Gastroesophageal sphincter (tissue), 4 donors: ENCODE measurements at places on chromosomes 2 and 18.
A peak's percentile ranks its signal among the peaks of the same experiment; 100 is the strongest.

DNA sequence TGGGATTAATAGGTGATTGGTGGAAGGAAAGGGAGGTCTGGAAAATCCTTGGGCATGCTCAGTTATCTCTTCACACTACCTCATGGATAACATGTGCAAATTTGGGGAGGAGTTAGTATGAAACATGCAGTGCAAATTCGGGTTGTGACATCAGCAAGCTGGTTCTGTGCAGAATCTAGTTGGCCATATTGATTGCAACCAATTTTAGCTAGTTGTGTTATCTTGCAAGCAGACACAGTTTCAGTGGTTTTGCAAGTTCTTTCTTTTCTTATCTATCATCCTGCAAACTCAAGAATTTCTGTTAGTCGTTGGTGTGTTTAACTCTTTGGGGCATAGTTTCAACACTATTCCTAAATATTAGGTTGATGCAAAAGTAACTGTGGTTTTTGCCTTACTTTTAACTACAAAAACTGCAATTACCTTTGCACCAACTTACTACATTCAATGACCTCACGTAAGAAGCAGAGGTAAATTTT lies 135.4 kb downstream of the PTH2R start:
- ATAC-seq = no peak

GRCh38 chr2:6452702-6453481 lies 412.8 kb downstream of the CMPK2 start:
- ATAC-seq = no peak

DNA sequence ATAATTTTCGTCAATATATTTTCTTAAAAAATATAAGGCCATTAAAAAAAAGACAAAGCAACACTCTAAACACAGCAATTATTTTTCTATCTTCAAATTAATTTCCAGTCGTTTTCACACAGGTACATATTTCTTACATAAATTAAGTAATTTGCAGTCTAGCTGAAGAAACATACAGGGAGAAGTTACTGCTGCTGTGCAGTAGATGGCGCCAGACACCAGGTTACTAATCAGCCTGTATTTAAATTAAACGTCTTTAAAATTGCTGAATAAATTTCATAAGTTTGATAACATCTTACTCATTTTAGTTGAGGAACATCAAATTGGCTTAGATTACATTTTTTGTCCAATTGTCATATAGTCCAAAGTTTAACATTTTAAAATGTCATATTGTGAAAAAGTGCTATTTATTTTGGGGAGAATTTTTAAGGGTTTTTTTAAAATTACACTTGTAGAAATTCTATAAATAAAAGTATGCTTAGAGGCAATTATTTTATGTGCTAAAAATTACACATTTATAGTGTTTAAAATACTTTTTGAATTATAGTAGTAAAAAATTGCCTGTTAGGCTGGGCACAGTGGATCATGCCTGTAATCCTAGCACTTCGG lies 88.4 kb downstream of the PMAIP1 start:
- no peak for ATAC-seq

DNA sequence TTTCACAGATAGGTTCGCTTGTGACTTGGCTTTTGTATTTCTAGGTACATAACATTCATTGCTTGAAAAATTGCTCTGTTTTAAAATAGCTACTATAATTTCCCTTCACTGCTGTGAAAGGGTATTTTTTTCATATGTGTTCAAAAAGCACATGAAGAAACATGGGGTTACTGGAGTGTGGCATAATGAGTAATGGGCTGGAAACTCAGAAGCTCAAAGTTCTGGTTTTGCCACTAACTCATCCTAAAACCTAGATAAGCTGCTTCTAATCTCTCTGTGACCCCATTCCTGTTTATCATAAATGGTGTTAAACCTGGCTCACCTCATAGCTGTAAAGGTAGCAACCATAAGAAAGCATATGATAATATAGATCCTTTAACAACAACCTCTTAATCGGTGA lies 319.3 kb downstream of the PTPRM start:
- no peak for ATAC-seq

DNA sequence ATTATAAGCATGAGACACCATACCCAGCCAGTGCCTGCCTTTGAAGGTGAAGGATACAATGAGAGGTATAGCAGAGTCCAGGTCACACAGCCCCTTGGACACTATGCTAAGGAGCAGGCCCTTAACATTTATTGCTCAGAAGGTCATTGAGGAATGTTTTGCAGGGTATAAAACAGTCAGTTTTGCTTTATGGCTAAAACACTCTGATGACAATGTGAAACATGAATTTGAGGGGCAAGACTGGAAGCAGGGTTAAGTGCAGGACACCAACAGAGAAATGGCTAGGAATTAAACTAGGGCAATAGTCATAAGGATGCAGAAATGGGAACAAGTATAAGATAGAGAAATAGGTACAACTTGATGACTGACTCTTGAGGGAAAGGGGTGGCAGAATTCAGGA lies 141.1 kb downstream of the METTL4 start:
- no peak for ATAC-seq

DNA sequence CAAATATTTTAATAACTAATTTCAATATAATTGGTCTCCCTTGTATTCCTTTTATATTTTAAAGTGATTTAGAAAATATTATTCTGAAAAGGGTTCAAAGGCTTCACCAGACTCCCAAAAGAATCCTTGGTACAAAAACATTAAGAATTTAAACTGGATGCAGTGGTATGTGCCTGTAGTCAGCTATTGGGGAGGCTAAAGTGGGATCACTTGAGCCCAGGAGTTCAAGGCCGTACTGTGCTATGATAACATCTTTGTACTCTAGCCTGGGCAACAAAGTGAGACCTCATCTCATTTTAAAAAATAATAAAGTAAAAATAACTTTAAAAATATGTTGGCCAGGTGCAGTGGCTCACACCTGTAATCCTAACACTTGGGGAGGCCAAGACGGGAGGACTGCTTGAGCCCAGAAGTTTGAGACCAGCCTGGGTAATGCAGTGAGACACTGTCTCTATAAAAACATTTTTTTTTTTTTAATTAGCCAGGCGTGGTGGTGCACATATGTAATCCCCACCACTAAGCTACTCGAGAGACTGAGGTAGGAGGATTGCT lies 14.7 kb downstream of the NCL start:
- ATAC-seq = no peak

- ATAC-seq = no peak
Measured at GRCh38 chr2:210199186-210199765, 26.0 kb downstream of the ACADL start.

DNA sequence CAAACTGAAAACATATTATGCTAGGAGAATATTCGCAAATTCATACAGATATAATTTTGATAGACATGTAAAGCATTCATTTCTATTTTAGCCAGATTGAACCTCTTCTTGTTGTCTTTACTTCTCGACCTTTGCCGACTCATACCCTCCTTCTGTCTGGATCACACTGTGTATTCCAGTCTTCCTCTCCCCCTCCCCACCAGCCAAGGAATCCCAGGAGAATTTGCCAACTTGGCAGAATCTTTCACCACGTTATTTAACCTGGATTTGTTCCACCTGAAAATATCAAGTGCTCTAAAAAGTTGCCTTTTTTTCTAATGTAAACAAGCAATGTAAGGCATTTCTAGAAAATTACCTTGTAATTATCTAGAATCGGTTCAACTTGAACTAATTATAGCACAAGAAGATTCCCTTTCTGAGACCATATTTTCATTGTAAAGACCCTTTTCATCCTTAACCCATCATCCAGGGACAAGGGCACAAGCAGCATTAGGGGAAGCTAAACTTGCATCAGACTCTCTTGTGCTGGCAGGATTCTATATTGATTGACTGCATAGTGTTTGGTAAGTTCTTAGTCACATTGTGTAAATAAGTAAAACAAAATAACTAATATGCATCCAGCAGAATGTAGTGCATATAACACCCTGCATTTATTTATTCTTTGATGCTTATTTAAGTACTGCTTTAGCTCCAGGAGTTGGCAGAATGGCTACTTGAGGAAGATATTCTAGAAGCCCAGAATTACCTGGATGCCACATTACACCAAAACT lies 1328.7 kb upstream of the NXPH2 start:
- no peak for ATAC-seq

GRCh38 chr2:235086481-235087184 lies 134.8 kb downstream of the SH3BP4 start:
- no peak for ATAC-seq

DNA sequence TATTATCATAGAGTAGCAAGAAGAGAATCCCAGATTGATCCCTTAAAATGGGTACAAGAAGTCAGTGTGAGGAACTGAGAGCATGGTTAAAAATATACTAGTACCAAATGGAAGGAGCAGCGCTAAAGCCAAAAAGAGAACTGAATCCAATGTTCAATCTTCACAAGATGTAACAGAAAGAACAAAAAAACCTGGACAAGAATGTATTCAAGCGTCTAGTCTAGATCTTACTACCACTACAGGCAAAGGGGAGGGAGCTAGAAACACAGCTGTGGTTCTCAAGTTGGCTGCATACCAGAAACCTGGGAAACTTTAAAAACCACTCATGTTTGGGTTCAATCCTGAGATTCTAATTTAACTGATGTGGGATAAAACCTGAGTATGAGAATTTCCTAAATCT lies 57.5 kb downstream of the PIAS2 start:
- ATAC-seq = no peak

- no peak for ATAC-seq
Measured at GRCh38 chr2:85956646-85957039, 67.9 kb upstream of the ST3GAL5 start.

- ATAC-seq = no peak
Measured at GRCh38 chr18:78191276-78191675, 788.3 kb upstream of the SALL3 start.

DNA sequence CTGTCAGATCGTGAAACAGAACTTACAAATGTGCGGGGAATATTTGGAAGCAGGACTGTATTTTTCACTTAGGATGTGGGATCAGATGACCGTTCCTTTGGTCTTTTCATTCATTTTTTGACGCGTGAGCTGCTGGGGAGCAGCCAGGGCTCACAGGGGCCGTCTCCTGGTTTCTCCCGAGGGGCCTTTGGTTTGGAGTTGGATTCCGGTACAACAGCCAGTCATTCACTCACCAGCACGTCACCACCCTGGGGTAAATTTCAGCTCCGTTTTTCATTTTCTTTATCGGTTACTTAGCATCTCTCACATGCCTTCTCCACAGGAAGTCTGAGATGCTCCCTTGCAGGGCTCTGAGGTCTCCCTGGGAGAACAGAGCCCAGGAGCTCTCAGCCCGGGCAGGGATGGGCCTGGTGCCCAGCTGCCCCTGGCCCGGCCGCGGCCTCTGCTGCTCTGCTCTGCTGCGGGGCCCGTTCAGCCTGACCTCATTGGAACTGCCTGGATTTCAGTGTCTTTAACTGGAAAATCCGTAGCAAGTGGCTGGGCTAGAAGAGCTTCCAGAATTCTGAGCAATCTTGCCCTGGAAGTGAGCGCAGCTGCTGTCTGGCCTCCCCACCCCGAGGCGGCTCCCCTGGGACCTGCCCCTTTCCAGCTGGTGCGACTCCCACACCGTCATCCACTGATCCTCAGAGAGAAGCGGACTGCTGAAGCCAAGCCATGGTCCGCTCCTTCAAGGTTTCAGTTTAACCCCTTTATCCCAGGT lies 335.6 kb downstream of the EIPR1 start:
- no peak for ATAC-seq

GRCh38 chr2:127674241-127675209 lies 805 bp downstream of the LIMS2 start:
- peak; percentile 37 for ATAC-seq

DNA sequence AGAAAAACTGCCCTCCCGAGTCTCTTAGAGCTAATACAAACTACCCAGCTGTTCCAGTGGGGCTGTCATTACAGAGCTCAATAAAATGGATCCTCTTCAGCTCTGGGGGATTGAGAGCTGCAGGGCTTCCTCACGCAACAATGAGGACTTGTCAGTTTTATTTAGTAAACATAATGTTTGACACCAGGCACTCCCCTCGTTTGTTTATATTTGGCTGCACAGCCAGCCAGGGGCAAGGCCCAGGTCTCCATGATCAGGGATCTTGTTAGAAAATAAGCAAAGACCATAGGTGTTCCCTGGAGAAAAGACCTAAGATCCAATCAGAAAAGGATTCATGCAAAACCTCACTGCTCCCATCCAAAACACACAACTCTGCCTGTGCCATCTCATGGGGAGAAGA lies 158.2 kb downstream of the C1D start:
- ATAC-seq = no peak

- ATAC-seq = no peak
Measured at GRCh38 chr2:133362061-133362476, 206.2 kb downstream of the NCKAP5 start.

GRCh38 chr2:166609183-166609959 lies 115.3 kb upstream of the SCN7A start:
- peak; percentile 13 for ATAC-seq

- ATAC-seq = no peak
Measured at GRCh38 chr2:238706163-238706562, 141.7 kb upstream of the TWIST2 start.

- no peak for ATAC-seq
Measured at GRCh38 chr2:63270717-63271116, 220.1 kb downstream of the OTX1 start.

- ATAC-seq = no peak
Measured at GRCh38 chr18:42429196-42429595, 474.2 kb downstream of the PIK3C3 start.

DNA sequence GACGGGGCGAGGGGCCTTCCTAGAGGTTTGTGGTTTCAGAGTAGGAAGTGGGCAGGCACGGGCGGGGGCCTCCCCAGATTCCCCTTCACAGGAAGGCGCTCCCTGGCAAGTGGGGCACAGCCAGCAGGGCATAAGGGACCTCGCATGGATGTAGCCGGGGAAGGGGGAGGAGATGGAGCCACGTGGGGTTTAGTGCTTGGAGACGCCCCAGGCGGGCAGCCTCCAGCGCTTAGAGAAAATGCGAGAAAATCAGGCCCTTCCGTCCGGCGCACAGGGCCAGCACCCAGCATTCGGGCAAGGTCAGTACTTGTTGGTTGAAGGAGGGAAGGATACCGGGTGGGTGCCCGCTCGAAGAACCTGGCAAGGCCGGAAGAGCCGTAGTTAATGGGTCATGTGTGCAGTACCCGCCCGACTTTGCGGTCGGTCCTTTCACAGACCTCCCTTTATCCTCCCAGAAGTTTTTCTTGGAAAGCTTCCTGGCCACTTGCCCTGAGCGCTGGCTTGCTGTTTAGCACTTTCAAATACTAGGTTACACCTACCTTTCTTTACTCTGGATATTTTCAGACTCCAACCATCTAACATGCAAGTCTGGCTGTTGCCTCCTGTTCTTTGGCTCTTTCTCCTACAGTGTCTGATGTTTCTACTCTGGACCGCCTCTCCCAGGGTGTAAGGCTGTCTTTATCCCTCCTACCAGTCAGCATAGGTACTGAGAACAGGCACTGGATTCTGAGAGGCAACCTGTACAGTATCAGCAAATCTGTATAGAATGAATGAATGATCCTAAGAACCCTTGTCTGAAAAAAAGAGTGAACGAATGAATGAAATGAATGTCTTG lies 78.1 kb downstream of the CIB4 start:
- ATAC-seq = peak; percentile 45

DNA sequence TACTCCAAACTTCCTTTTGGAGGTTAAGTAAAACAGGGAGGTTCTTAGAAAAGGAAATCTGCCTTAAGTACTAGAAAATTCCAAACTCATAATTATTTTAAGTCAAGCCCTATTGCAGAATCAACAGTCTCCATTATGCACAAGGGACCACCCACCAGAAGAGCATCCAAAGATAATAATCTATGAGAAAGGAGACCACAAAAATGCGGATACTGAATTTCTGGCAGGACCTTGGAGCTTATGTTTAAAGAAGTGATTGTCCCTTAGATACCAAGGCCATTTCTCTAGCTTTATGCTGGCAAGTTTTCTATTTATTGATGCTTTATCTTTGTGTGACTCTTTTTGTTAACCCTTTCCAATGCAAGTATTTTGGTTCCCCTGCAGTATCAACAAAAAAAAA lies 404.0 kb upstream of the MMADHC start:
- no peak for ATAC-seq
